ENCODE measurements at places on chromosomes 5 and 9.

DNA sequence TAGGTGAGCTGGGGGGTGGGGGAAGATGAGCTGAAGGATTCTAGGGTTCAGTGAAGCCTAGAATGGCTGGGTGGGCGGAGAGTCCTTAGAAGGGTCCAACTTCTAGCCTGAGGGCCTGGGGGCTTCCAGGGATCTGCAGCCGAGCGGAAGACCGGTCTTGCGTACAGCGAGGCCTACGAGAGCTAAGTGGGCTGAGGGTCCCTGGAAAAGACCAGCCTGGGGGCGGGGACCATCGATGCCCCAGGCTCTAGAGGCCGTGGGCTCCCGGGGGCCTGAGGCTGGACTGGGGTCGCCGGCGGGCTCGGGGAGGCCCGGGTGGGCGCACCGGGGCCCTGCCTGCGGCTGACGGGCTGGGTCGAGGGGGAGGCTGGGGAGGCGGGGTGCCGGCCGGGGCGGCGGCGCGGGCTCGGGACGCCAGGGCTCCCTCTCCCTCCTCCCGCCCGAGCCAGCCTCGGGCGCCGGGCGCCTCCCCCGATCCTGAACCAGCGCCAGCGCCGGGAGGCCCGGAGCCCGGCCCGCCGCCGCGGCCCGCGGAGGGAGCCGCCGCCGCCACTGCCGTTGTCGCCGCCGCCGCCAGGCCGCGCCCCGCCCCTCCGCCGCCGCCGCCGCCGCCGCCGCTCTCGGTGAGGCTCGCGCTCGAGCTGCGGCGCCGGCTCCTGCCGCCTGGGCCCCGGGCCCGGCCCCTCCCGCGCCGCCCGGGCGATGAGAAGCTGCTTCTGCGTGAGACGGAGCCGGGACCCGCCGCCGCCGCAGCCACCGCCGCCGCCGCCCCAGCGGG, at the start of gene MVB12B:
Gene MVB12B (plus strand): TSS at position 602 of the 778 bp plus-strand sequence. CDS start 101 bp downstream, at position 703.
- no peak for DNase-seq

DNA sequence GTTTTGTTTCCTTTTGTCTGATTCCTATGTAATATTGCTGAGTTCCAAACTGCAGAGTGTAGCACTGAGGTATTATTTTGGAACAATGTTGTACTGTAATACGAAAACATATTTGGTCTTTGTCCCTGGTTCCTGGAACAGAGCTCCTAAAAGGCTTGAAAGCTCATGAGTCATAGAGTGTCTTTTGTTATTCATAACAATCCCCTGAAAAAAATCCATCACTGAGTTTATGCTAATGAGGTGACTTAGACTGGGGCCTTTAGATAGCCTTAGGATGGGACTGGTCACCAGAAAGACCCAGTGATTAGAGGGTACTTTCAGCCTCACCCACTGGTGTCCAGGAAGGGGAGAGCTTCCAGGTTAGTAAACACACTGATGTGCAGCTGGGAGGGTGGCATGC, 132.7 kb upstream of the POU5F2 start:
- DNase-seq, result no peak

GRCh38 chr5:21398511-21398910, 1410.5 kb upstream of the CDH18 start:
- no peak for DNase-seq

- DNase-seq, result no peak
Observed at GRCh38 chr9:72038408-72038807, 22.0 kb downstream of the C9orf57 start.

DNA sequence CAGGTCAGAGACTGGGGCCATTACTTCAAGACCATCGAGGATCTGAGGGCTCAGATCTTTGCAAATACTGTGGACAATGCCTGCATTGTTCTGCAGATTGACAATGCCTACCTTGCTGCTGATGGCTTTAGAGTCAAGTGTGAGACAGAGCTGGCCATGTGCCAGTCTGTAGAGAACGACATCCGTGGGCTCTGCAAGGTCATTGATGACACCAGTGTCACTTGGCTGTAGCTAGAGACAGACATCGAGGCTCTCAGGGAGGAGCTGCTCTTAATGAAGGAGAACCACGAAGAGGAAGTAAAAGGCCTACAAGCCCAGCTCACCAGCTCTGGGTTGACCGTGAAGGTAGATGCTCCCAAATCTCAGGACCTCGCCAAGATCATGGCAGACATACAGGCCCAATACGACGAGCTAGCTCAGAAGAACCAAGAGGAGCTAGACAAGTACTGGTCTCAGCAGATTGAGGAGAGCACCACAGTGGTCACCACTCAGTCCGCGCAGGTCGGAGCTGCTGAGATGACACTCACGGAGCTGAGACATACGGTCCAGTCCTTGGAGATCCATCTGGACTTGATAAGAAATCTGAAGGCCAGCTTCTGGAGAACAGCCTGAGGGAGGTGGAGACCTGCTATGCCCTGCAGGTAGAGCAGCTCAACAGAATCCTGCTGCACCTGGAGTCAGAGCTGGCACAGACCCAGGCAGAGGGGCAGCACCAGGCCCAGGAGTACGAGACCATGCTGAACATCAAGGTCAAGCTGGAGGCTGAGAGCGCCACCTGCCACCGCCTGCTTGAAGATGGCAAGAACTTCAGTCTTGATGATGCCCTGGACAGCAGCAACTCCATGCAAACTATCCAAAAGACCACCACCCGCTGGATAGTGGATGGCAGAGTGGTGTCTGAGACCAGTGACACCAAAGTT, 9.3 kb downstream of the NIPBL start:
- DNase-seq, result no peak

GRCh38 chr9:38079461-38080031, 10.5 kb upstream of the SHB start:
- DNase-seq, result no peak

DNA sequence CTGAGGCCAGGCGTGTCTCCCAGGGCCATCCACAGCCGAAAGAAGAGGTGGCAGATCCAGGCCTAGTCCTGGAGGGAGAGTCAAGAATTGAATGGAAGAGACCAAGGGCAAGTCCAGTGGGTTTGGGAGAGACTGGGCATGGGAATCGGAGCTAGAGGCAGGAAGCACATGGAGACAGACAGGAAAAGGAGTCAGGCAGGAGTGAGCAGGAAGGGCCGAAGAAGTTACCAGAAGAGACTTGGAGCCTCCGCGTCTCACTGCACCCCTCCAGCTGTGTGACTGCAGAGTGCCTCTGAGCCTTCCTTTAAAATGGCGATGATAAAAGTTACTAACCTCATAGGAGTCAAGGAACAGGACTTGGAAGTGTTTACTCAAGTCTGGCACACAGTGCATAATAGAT, 64.4 kb upstream of the ANGPTL2 start:
- no peak for DNase-seq

GRCh38 chr9:83444110-83444509, 94.1 kb downstream of the FRMD3 start:
- DNase-seq, result no peak

- DNase-seq, result no peak
Observed at GRCh38 chr5:9653811-9654210, 23.7 kb upstream of the TAS2R1 start.

- DNase-seq, result no peak
Observed at GRCh38 chr9:76812591-76812990, 48.4 kb downstream of the PCA3 start.

- no peak for DNase-seq
Observed at GRCh38 chr5:2999926-3000325, 248.4 kb upstream of the IRX2 start.

GRCh38 chr5:125526966-125527365, 780.5 kb upstream of the ZNF608 start:
- DNase-seq, result no peak

GRCh38 chr5:95410279-95410678, 19.1 kb downstream of the FAM81B start:
- no peak for DNase-seq

DNA sequence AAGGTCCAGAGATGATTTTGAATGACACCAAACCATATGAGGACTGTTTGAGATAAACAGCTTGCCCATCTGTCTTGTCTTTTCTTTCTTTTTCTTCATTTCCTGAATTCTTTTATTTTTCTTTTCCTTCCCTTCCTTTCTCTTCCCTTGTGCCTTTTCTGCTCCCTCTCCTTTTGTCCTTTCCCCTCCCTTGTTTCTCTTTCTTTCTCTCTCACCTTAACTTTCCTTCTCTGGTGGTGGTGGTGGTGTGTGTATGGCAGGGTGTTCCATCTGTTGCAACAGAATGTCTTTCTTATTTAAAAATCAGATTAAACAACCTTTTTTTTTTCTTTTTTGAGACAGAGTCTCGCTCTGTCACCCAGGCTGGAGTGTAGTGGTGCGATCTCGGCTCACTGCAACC, 3.8 kb upstream of the PDCL start:
- DNase-seq, result no peak

GRCh38 chr5:96280946-96281393, 152.1 kb downstream of the PCSK1 start:
- no peak for DNase-seq

DNA sequence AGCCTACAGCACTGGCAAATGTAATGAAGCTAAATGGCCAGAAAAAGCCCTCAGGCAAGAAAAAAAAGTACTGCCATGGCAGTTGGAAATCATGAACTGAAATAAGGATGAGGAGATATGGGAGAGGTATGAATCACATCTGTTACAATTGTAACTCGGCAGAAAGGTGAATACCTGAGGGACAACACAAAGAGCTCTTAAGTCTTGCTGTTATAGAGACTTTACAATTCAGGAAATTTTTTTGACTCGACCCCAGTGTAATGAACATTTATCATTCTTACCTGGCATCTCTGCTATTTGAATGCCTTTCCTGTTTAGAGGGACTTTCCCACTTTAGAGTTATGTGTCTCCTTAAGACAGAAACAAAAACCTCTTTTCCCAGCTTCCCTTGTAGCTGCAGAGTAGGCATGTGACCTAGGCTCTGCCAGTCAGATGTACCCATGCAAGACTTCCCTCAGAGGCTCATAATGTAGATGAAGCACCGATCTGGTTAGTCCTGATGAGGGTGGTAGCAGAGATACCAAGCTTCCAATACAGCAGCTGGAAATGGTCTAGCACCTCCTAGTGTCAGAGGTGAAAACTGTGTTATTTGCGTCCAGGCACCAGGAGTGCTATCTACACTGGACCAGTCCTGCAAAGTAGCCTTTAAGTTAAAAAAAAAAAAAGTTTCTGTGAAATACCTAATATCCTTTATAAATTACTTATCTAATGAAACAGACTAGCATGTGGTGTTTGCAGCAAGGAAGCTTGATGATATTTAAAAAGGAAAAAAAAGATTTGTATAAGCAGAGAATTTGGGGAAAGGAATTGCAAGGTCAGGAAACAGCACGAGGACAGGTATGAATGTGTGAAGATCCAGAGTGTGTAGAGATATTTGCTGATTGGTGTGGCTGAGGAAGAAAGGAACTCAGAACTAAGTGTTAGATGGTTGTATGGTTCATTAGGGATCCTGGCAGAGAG, 146.9 kb upstream of the SLC1A3 start:
- DNase-seq, result no peak

Data from NK-92 treated with Interleukin-12 subunit alpha and Interleukin-12 subunit beta, amount 100 ng/mL, for 24 hours (cell line).